Inflammatory macrophage treated with lipopolysaccharide for 4 hours (primary cell): ENCODE measurements at places on chromosomes 4 and X.

GRCh38 chrX:53669258-53669657 lies 17.3 kb downstream of the HUWE1 start:
- no peak for DNase-seq

DNA sequence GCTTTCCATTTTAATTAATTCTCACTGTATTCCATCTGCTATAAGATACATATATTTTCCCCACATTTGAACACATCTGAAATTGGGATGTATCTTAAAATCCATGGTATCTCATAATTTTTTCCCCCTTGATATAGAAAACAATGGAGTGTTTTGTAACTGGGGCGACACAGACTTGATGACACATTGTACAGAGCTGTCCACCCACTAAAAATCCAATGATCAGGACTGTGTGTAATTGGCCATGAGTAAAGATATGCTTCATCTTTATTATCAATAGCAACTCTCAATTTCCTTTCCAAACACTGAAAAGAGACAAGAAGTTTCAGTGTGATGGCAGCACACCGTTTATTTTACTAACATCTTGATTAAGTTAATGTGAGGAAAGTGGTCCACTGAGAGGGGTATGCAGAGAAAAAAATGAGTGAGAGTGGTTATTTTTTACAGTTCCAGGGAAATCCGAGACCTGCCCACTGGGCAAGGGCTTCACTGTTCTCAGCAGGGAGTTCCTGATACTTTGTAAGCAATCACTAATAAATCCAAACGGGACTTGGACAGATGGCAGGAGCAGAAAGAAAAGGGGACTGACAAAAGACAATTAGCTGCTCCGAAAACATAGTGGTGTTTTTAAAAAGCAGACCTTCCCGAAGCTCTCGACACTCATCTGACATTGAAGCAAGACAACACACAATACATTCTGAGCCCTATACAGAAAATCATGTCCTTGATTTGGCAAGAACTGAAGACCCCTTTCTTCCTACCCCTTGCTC lies 149.4 kb downstream of the TSPAN5 start:
- no peak for DNase-seq

DNA sequence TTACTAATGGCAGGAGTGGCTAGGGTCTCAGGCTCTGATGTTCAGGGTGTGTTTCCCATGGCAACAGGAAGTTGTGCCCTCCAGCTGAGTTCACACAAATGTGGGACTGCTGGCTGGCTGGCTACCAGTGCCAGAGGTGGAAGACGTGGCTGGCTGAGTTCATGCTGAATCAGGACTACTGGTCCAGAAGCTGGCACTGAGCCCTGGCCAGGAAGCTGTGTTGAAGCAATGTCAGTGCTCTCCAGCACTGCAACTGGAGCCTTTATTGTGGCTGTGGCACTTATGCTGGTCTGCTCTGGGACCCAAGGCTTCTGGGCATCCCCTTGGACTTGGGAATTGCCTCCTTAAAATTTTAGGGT lies 42.0 kb upstream of the ZXDA start:
- DNase-seq, result no peak

GRCh38 chr4:146488495-146489174 lies 33.1 kb downstream of the SLC10A7 start:
- DNase-seq, result no peak

DNA sequence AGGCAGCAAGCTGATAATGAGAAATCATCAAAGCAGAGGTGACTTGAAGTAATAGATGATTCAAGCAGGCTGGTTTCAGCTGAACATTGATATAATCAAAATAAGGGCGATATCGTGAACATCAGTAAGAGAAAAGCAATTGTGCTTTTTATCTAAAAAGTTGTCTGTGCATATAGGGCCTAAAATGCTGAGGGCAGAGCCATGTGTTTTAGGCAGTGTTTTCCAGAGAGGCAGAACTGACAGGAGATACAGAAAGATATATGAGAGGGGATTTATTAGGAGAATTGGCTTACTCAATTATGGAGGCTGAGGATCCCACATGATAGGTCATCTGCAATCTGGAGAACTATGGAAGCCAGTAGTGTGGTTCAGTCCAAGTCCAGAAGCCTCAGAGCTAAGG lies 136.5 kb upstream of the NPY2R start:
- DNase-seq, result no peak

DNA sequence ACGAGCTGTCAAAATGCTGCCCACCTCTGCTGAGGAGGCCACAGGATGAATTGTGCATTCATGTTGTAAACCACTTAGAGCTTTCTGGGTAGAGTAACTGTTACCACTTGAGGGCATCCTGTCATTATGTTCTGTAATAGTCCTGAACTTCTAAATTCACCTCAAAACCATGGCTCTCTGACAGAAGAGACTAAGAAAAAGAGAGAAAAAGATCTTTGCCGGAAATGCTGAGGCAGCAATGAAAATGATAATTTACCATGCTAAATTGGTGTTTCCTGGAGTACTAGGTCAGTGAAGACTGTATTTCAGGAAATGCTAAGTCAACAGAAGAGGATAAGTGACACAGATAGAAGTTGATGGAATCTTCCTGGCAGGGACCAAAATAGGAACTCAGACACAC lies 942.3 kb upstream of the SLIT2 start:
- no peak for DNase-seq

GRCh38 chrX:110359273-110359672 lies 625 bp downstream of the RTL9 start:
- no peak for DNase-seq

DNA sequence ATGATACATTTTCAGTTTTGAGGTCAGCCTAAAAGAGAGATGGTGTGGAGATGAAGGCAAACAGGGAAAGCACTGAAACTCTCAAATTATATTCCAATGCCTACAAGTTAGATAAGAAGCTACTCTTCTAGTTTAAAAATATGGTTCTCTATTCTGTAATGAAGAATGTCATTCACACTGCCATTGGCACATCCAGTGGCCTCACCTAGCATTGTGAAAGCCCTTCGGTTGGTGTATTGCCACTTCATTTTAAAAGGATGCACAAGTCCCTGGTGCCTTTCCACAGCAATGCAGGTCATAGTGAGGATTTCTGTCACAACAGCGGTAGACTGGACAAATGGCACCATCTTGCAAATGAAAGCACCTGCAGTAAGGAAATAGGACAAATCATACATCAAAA lies 40.6 kb downstream of the QRFPR start:
- no peak for DNase-seq

- DNase-seq, result no peak
Observed at GRCh38 chr4:142874684-142875083, 28.6 kb upstream of the INPP4B start.

- DNase-seq, result no peak
Observed at GRCh38 chrX:155995321-155995875, 2.1 kb upstream of the IL9R start.

DNA sequence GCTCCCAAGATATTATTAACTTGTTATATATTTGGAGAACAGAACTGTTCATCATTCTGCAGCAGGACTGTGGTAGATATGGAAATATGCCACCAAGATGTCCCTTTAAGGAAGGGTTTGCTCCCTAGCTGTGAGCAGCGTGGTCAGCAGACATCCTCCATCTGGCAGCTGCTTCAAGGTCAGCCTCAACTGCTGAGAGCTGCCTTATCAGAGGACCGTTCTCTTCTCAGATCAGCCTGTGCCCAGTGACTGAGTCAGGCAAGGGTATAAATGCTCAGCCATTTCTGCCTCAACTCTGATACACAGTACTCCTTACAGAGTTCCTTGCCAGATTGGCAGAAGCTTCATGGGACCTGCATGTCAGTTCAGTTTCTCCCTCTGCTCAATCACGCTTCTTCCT lies 63.4 kb upstream of the MAGEB2 start:
- no peak for DNase-seq

GRCh38 chrX:96311366-96311765 lies 373.3 kb upstream of the DIAPH2 start:
- DNase-seq, result no peak

DNA sequence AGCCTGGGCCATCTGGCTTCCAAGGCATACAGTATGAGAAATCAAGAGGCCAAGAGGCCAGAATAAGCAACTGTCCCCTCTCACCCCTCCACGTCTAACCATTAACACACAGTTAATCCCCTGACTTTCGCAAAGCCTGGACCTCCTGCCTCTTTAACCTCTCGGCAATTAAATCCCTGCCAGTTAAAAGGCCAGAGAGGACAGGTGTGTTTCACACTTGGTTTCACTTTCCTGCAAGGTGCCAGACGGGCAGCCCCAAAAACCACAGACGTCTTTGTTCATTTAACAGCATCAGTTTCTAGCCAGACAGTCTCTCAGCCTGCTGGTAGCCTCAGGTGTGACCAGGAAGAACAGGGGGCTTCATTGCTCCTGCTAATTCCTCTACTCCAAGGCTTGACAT lies 91.1 kb upstream of the KIT start:
- no peak for DNase-seq

DNA sequence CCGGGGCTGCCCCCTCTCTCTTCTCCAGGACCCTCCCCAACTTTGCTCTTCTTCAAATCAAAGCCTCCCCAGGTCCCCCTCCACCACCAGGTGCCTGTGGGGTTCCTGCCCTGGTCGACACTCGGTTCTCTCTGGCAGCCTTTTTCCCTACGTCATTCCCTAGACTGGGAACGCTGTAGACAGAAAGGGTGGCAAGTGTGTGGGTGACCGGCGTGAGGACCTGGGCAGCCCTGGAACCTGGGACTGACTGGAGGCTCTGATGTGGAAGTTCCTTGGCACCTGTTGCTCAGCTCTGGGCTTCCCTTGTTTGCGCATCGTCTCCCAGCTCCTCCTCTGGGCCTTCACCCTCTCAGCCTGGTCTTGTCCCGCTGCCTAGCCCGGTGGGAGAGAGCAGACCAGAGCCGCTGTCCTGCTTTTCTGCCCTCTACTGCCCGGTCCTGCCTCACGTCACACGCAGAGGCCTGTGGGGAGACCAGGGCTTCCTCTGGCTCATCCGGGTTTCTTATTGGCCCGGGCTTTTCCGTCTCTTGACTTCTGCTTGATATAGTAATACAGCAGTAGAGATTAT lies 1.3 kb downstream of the TACC3 start:
- peak; percentile 57 for DNase-seq

- peak; percentile 45 for DNase-seq
Observed at GRCh38 chrX:68867458-68868112, 38.8 kb downstream of the EFNB1 start.

- DNase-seq, result no peak
Observed at GRCh38 chrX:13955975-13956374, 73.7 kb downstream of the GEMIN8 start.

- no peak for DNase-seq
Observed at GRCh38 chrX:71622576-71623450, 4.5 kb upstream of the CXCR3 start.

DNA sequence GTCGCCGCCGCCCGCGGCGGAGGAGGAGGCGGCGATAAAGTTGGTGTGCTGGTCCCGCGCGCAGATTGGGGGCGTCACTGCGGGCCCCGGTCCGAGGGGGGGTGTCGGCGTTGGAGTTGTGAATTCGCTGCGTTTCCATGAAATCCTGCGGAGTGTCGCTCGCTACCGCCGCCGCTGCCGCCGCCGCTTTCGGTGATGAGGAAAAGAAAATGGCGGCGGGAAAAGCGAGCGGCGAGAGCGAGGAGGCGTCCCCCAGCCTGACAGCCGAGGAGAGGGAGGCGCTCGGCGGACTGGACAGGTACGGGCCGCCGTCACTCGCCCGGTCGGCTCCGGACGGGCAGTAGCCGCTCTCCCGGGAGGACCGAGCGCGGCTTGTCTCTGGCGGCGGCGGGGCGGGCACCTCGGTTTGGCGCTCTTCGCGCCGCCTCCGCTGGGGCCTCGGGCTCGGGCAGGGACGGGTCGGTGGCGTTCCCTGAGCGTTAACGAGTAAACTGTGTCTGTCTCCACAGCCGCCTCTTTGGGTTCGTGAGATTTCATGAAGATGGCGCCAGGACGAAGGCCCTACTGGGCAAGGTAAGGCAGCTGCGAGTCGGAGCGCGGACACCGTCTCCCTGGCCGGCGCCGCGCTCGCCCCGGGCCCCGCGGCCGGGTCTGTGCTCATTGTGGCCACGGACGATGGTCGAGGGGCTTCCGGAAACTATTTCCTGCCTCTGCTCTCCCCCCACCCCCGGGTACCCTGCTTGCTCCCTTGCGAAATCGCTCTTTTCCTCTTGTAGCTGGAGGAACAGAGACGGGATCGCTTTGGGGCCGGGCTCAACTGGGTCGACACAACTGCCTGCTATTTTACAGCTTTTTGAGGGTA lies 658 bp downstream of the KDM6A start:
- peak; percentile 50 for DNase-seq

GRCh38 chrX:150933945-150934350 lies 35.5 kb upstream of the CD99L2 start:
- no peak for DNase-seq

- peak; percentile 21 for DNase-seq
Observed at GRCh38 chrX:124388562-124388961, 42.2 kb downstream of the SH2D1A start.

DNA sequence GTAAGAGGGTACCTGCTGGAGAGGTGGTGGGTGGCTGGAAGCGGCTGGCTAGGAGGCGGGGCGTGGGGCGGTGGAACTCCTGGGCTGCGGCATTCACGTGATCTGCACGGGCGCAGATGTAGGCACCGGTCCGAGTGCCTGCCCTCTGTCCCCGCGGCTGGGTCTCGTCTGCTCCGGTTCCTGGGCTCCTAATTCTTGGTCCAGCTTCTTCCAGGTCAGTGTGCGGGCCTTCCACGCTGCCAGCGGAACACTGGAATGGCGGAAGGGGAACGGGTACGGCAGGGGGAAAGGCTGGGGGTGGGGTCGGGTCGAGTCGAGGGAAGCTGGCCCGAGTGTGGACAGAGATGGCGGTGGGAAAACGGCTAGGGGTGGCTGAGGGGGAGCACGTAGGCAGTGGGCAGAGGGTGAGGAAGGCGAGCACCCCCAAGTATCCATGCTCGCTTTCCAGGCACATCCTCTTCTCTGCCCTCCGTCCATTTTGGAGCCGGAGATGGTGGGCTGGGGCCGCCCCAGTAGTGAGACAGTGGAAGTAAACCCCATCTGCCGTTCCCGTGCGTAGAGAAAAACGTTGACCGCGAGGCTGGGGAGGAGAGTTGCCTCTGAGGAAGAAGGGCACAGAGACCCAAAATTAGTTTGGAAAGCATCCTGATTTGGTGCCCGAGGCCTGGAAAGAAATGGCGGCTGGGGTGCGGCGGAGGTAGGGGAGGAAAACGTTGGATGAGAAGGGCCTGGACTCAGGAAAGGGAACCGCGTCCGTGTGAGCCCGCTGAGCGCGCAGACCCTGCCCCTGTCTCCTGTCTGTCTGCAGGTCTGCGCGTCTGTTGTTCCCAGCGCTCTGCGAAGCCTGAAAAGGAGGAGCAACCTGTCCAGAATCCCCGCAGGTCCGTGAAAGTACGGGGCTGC lies at the start of gene TCEAL4:
TCEAL4 (plus strand) TSS at position 105 of the 903 bp plus-strand sequence. CDS start 1,161 bp downstream, outside the sequence.
- no peak for DNase-seq

GRCh38 chr4:21205821-21206531 lies 505.7 kb downstream of the PACRGL start:
- no peak for DNase-seq
